Airway epithelial cell (primary cell): ENCODE measurements at places on chromosomes 5 and 9. TPM values are rescaled to one million over a fixed set of nuclear protein-coding genes. Genes with fewer than 3 reads are reported as not detected.

Gene RPL37
- total RNA-seq: 155 and 352 TPM in 2 replicates

Gene TRIM36
- 0.23 and 0.42 TPM in 2 replicates for total RNA-seq

Gene TMEM215
- total RNA-seq: not detected in 2 replicates

Gene RABEPK
- 21.3 and 23.1 TPM in 2 replicates for total RNA-seq

Gene CDH9
- total RNA-seq: not detected in 2 replicates

Gene MYOZ3
- total RNA-seq: not detected in 2 replicates

Gene ZNF354C
- 1.4 and 2.1 TPM in 2 replicates for total RNA-seq

Gene ORM2
- total RNA-seq: not detected in 2 replicates

Gene CDH18
- 0.23 TPM in 1 of 2 replicates, not detected in the other for total RNA-seq

Gene BARHL1
- not detected in 2 replicates for total RNA-seq
